ENCODE measurements at places on chromosomes 4 and X. TPM values are rescaled to one million over a fixed set of nuclear protein-coding genes. Genes with fewer than 3 reads are reported as not detected.

The EGFL6 gene
- 10.1 TPM for total RNA-seq

The TAF7L gene
- not detected for total RNA-seq

The TRIM75 gene
- total RNA-seq = not detected

DNA sequence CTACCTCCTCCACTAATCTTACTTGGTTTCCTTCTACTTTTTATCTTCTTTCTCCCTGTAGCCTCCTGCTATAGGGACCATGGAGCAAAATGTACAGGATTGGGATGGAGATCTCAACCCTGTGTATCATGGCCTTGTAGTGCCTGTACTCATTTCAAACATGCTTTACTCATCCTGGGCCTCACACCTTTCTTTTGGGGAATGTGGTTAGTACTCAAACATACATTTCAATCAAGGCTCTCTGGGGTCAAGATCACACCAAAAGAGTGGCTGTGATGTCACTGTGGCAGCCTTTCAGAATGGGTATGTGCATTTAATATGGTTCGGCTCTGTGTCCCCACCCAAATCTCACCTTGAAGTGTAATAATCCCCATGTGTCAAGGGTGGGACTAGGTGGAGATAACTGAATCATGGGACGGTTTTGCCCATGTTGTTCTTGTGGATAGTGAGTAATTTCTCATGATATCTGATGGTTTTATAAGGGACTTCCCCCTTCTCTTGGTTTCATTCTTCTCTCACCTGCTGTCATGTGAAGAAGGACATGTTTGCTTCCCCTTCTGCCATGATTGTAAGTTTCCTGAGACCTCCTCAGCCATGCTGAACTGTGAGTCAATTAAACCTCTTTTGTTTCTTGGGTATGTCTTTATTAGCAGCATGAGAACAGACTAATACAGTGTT is 205.1 kb downstream of the RASL11B start:
- no peaks in the 10 kb centered on the region for H3K27me3 ChIP-seq
- no peak for DNase-seq
- H3K27ac ChIP-seq = no peak overlapping the region
- H3K4me3 ChIP-seq = no peak overlapping the region
- H3K4me1 ChIP-seq = no peaks in the 10 kb centered on the region
- no peaks in the 10 kb centered on the region for H3K36me3 ChIP-seq

DNA sequence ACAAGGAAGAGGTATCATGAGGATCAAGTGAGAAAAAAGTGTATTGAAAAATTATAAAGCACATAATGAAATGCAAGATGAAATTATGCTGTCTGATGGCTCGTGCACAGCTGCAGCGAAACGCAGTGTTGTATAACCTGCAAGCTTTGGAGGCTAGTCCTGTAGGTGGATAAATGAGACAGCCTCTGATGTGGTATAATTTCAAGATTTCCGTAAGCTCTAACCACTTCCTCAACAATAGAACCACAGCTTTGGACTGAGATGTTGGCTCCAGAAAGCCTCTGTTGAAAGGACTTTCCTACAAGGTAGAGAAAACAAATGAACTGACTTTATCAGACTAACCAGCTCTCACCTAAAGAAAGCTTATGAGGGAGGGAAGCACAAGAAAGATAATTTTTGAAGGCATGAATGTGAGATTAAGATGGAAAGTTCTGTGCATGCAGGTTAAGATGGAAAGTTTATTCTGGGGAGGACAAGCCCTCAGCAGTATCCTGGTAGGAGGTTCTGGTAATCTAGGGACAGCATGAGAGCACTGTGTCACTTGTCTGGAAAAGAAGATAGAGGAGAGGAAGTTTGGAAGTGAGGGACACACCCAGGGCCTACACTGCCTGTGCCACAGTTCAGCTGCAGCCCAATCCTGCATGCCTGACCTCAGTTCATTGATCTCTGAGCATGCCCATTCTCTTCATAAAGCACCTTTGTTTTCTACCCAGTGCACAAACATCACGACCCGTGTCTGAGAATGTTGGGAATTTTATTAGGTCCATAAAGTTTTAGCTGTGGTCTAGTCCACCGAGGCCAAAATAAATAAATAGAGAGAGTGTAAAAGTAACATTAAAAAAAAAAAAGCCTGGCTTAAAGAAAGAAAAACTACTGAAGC is 161.5 kb upstream of the SFRP2 start:
- H3K27me3 ChIP-seq = no peaks in the 10 kb centered on the region
- no peak overlapping the region for H3K4me3 ChIP-seq
- no peaks in the 10 kb centered on the region for H3K36me3 ChIP-seq
- DNase-seq = no peak
- H3K4me1 ChIP-seq = no peaks in the 10 kb centered on the region

DNA sequence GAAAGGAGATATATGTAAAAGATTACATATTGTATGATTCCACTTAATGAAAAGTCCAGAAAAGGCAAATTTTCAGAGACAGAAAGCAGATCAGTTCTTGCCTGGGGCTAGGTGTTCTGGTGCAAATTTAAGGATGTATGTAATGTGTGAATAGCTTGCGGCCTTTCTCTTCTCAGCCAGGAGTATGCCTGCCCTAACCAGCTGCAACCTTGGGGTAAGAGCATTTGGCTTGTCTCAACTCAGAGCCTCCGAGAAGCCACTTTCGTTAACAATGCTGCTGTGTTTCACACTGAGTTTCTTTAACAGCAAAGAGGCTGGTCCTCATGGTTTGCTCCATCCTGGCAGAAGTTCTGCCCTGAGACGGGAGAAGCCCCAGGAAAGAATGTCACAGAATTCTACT is 102.7 kb downstream of the SPCS3 start:
- no peaks in the 10 kb centered on the region for H3K4me1 ChIP-seq
- no peak overlapping the region for H3K4me3 ChIP-seq
- H3K27me3 ChIP-seq = no peaks in the 10 kb centered on the region
- no peaks in the 10 kb centered on the region for H3K36me3 ChIP-seq
- no peak for DNase-seq
- H3K27ac ChIP-seq = no peak overlapping the region

- no peaks in the 10 kb centered on the region for H3K27me3 ChIP-seq
- no peak for DNase-seq
- H3K36me3 ChIP-seq = no peaks in the 10 kb centered on the region
- no peak overlapping the region for H3K4me3 ChIP-seq
- no peak overlapping the region for H3K27ac ChIP-seq
- H3K4me1 ChIP-seq = no peaks in the 10 kb centered on the region
Measured at GRCh38 chr4:99855678-99856077, 38.5 kb downstream of the LAMTOR3 start.

The ARHGAP10 gene
- total RNA-seq = 26.9 TPM

- H3K4me1 ChIP-seq = no peaks in the 10 kb centered on the region
- H3K36me3 ChIP-seq = no peaks in the 10 kb centered on the region
- H3K27me3 ChIP-seq = no peaks in the 10 kb centered on the region
- no peak for DNase-seq
- no peak overlapping the region for H3K27ac ChIP-seq
Measured at GRCh38 chr4:101888472-101888871, 97.9 kb downstream of the BANK1 start.

The ADGRA3 gene
- 18.5 TPM for total RNA-seq

DNA sequence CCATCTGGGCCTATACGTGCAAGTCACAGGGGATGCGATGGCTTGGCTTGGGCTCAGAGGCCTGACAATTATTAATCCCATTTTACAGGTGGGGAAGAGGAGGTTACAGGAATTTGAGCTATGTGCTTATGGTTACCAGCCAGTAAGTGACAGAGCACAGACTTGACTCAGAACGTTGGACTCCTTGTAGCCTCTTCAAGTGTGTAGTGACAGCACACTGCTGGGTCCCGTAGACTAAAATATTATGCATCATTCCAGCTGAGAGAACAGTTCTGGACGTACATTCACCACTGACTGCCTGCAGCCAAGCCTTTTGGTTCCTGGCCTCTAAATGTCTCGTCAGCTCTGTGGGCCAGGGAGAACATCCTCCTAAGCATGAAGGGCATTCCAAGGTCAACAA is 314.5 kb downstream of the GPAT3 start:
- no peak overlapping the region for H3K27ac ChIP-seq
- peaks cover 2% of the 10 kb centered on the region for H3K4me1 ChIP-seq
- H3K4me3 ChIP-seq = no peak overlapping the region

DNA sequence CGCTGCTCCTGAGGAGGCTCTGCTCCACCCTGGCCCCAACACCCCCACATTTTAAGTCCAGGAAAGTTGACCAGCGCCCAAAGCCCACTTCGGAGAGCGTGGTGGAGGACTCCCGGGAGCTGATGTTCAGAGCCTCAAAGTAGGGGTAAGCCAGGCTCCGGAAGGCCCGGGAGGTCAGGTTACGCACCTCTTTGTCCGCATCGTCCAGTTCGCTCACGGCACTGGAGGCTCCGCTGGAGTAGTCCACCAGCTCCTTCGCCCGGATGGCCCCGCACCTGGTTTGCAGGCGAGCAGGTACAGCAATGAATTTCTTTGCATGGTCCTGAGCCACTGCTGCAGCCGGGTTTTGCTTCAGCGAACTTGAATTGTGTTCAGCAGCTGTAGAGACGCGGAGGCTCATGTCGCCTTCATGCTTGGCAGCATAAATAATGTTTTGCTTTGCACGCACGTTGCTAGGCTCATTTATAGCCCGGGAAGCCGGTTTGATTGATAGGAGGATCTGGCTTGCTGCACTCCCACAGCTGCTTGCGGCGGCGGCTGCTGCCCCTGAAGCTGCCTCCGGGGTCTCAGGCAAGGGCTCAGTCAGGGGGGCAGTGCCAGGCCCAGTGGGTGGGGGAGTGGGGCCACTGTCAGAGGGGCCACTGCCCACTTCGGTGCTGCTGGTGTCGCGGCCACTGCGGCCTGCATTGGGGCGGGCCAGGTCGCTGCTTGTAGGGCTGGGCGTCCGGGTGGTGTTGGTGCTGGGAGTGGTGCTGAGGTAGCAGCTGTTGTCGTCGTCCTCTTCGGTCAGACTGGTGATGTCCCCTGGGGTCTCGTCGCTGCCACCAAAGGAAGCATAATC is 4.8 kb downstream of the C4orf54 start:
- no peak for DNase-seq
- no peaks in the 10 kb centered on the region for H3K36me3 ChIP-seq
- no peak overlapping the region for H3K27ac ChIP-seq
- H3K4me1 ChIP-seq = peaks cover 5% of the 10 kb centered on the region

- no peaks in the 10 kb centered on the region for H3K4me1 ChIP-seq
- H3K36me3 ChIP-seq = no peaks in the 10 kb centered on the region
- peak overlapping the region; percentile 44 for H3K27ac ChIP-seq
- peak; percentile 71 for DNase-seq
Measured at GRCh38 chr4:127783026-127783769, 1.1 kb downstream of the HSPA4L start.

The FRAS1 gene
- 20.2 TPM for total RNA-seq

GRCh38 chr4:1205586-1206298 is 33.4 kb upstream of the SPON2 start:
- DNase-seq = peak; percentile 54
- H3K27ac ChIP-seq = no peak overlapping the region
- peaks cover 57% of the 10 kb centered on the region for H3K4me1 ChIP-seq
- no peak overlapping the region for H3K4me3 ChIP-seq

Data from upper lobe of right lung (tissue), 1 donor.